ENCODE measurements at places on chromosomes 6 and 20.

DNA sequence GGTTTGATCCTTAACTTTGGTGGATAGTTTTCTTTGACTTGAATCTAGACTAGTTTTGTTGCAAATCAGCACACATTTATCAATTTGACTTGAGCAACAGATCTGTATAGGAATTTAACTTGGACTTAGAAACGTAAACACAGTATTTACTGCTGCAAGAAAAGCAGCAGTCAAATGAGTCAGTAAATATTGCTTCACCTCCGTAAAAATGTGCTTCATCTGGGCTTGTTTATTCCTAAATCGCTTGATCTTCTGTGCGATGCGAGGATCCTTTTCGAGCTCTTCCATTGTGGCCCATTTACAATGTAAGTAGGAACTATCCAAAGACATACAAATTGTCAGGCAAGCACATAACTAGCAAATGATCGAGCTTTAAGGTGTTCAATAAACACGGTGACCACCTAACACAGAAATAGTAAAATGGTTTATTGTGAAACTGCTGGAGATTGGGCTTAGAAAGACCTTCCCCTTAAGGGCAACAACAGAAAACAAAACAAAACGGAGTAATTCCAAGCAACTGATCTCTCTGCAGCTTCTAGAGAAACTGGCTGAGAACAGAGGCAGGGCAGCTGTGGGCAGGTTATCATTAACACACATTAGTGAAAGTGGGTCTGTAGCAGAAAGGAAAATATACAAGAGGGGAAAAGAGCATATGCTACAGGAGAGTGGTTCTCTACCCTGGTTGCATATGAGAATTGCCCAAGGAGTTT is 120.8 kb downstream of the CHD6 start:
- peaks cover 19% of the 10 kb centered on the region for H3K4me1 ChIP-seq
- peaks cover 41% of the 10 kb centered on the region for H3K36me3 ChIP-seq
- no peak overlapping the region for H3K27ac ChIP-seq
- no peak for DNase-seq

DNA sequence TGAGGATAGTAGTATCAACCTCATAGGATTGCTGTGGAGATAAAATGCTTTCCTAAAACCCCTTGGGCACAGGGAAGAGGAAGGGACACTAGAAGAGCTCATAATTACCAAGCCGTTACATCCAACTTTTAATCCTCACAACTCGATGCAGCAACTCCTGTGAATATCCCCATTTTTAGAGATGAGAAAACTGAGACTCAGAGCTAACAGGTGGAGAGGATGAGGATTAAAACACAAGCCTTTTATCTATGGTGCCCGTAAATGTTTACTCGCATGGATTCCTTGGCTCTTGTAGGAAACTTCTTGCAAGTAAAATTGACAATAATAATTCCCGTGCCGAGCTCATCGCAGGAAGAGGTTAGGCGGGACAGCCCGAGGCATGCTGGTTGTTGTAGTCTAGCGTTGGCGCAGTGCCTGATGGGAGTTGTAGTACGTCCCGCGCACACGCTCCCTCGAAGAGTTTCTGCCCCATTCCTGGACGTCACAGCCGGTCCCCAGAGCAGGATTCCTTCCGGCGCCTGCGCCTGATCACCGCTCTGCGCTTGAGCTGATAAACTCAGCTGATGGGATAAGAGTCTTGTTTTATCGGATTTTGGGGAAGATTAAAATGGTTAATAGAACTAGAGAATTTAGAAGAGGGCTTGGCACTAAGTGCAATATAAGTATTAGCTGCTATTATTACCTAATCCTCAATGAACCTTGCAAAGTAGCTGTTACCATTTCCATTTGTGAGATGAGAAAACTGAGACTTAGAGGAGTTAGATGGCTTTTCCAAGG is 2.8 kb upstream of the UBE2V1 start:
- H3K27ac ChIP-seq: peak overlapping the region; percentile 99
- H3K4me3 ChIP-seq: peak overlapping the region; percentile 65
- no peaks in the 10 kb centered on the region for H3K36me3 ChIP-seq
- peak; percentile 97 for DNase-seq
- H3K4me1 ChIP-seq: peaks cover 57% of the 10 kb centered on the region
- H3K27me3 ChIP-seq: no peaks in the 10 kb centered on the region

GRCh38 chr6:18492972-18493371 is 105.8 kb downstream of the RNF144B start:
- no peaks in the 10 kb centered on the region for H3K4me1 ChIP-seq
- DNase-seq: no peak
- H3K36me3 ChIP-seq: no peaks in the 10 kb centered on the region
- H3K4me3 ChIP-seq: no peak overlapping the region
- H3K27me3 ChIP-seq: no peaks in the 10 kb centered on the region
- H3K27ac ChIP-seq: no peak overlapping the region

- H3K27ac ChIP-seq: no peak overlapping the region
- DNase-seq: peak; percentile 65
- no peaks in the 10 kb centered on the region for H3K36me3 ChIP-seq
- peaks cover 16% of the 10 kb centered on the region for H3K4me1 ChIP-seq
These were observed 70.9 kb downstream of the STK35 start for GRCh38 chr20:2172305-2173175.

DNA sequence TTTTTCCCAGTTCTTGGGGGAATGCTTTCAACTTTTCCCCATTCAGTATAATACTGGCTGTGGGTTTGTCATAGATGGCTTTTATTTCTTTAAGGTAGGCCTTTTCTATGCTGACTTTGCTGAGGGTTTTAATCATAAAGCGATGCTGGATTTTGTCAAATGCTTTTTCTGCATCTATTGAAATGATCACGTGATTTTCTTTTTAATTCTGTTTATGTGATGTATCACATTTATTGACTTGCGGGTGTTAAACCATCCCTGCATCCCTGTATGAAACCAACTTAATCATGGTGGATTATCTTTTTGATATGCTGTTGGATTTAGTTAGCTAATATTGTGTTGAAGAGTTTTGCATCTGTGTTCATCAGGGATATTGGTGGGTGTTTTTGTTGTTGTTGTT is 65.6 kb downstream of the ERMARD start:
- no peak overlapping the region for H3K4me3 ChIP-seq
- no peaks in the 10 kb centered on the region for H3K27me3 ChIP-seq
- H3K36me3 ChIP-seq: no peaks in the 10 kb centered on the region
- H3K27ac ChIP-seq: no peak overlapping the region

DNA sequence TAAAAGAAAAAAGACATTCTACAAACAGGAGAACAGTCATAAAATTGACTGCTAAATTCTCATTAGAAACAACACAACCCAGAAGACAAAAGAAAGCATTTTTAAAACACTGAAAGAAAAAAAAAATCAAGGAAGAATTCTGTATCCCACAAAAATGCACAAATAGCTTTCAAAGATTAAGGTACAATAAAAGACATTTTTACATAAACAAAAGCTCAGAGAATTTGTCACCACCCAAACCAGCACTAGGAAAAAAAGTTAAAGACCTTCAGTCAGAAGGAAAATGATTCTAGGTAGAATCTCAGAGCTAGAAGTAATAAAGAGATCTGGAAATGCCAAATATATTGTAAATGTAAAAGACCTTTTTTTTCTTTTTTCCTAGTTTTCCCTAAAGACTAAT is 252.4 kb downstream of the CLIC5 start:
- H3K4me1 ChIP-seq: no peaks in the 10 kb centered on the region
- no peaks in the 10 kb centered on the region for H3K27me3 ChIP-seq
- no peak for DNase-seq
- H3K36me3 ChIP-seq: no peaks in the 10 kb centered on the region

DNA sequence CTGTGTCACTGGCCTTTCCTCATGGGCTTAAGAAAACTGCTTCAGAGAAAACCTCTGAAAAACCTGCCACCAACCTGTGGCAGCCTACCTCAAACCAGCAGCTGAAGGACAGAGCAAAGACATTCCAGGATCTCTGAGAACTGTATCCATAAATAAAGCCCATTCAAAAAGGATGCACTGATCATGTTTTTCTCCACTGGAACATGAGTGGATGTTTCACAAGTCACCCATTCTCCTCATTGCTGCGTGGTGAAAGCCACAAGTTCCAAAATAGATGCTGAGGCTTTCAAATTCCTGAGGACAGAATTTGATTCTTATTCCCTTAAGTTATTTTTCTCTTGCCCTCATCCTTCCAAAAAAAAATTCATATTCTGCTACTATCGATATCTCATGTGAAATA is 280.6 kb downstream of the KHDC1L start:
- no peak overlapping the region for H3K27ac ChIP-seq
- DNase-seq: no peak
- no peaks in the 10 kb centered on the region for H3K36me3 ChIP-seq
- H3K4me3 ChIP-seq: no peak overlapping the region

- H3K27ac ChIP-seq: no peak overlapping the region
- peaks cover 57% of the 10 kb centered on the region for H3K4me1 ChIP-seq
- DNase-seq: no peak
- no peaks in the 10 kb centered on the region for H3K36me3 ChIP-seq
These were observed 80.9 kb downstream of the PLCB4 start for GRCh38 chr20:9149796-9150195.

- H3K4me3 ChIP-seq: no peak overlapping the region
- H3K27ac ChIP-seq: no peak overlapping the region
- H3K36me3 ChIP-seq: no peaks in the 10 kb centered on the region
- peaks cover 31% of the 10 kb centered on the region for H3K27me3 ChIP-seq
- DNase-seq: no peak
These were observed 107.4 kb downstream of the BFSP1 start for GRCh38 chr20:17423782-17424181.

DNA sequence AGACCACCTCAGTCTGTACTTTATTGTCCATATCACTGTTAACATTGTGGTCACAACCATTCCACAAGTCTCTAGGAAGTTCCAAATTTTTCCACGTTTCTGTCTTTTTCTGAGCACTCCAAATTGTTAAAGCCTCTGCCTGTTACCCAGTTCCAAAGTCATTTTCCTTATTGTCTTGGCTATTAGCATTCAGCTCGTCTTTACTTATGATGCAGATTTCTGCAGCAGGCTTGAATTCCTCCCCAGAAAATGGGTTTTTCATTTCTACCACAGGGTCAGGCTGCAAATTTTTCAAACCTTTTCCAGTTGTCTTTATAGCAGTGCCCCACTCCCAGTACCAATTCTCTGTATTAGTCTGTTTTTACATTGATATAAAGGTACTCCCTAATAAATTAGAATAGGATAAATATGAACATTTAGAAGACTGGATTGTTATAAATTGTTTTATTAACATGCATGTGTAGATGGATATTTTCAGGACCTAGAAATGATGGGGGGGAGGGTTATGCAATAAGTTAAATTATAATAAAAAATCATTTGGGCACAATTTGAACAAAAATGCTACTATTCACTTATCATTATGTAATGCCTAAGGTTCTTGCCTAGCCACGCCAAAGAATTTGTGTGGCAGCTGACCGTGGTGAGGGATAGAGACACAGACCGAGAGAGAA is 595.3 kb upstream of the ADGRB3 start:
- no peaks in the 10 kb centered on the region for H3K27me3 ChIP-seq
- H3K4me3 ChIP-seq: peak overlapping the region; percentile 49
- DNase-seq: no peak

- no peaks in the 10 kb centered on the region for H3K36me3 ChIP-seq
- peaks cover 24% of the 10 kb centered on the region for H3K4me1 ChIP-seq
- peak overlapping the region; percentile 81 for H3K27ac ChIP-seq
- H3K4me3 ChIP-seq: peak overlapping the region; percentile 98
- no peaks in the 10 kb centered on the region for H3K27me3 ChIP-seq
These were observed 533 bp downstream of the OSTM1 start for GRCh38 chr6:108074057-108074358.

DNA sequence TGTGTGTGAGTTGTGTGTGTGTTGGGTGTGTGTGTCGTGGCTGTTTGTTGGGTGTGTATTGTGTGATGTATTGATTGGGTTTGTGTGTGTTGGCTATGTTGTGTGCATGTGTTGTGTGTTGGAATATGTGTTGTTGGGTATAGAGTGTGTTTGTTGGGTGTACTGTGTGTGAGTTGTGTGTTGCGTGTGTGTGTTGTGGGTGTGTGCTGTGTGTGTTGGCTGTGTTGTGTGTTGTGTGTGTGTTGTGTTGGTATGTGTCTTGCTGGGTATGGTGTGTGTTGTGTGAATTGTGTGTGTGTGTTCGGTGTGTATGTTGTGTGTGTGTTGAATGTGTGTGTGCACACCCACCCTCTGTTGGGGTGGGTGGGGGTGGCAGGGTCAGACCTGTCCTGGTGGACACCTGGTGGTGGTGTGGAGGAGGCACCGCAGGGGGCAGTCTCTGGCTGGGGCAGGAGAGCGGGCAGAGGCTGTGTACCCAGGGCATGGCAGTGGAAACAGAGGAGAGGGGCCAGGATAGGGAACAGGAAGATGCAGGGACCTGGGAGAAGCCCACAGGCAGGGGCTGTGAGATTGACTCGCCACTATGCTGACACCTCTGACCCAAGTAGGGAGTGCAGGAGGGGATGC is 25.5 kb upstream of the PXDC1 start:
- H3K27ac ChIP-seq: no peak overlapping the region
- DNase-seq: no peak
- no peaks in the 10 kb centered on the region for H3K36me3 ChIP-seq

DNA sequence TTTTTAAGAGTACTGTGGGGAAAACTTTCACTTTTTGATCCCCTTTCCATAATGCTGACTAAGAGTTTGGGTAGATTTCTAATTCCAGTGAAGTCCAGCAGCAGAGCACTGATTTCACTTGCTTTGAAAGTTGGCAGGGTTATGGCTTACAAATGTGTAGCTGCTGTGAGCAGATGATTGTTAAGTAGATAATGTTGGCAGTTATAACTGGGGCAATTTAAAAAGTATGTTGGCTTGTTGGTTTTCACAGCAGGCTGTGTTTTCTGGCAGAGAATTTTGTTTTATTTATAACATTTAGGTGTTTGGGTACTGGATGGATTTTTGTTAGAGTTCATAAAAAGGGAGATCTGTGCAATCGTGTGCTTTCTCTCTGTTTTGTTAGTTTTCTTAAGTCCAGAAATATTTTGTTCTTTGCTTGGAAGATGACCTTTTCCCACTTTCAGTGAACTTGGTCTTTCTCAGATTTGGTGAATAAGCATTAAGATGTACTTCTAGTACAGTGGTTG is 31.4 kb downstream of the AFDN start:
- no peaks in the 10 kb centered on the region for H3K27me3 ChIP-seq
- peak overlapping the region; percentile 27 for H3K27ac ChIP-seq

GRCh38 chr6:15357782-15358181 is 111.9 kb downstream of the JARID2 start:
- no peaks in the 10 kb centered on the region for H3K27me3 ChIP-seq
- no peaks in the 10 kb centered on the region for H3K36me3 ChIP-seq
- DNase-seq: no peak
- H3K4me3 ChIP-seq: no peak overlapping the region

DNA sequence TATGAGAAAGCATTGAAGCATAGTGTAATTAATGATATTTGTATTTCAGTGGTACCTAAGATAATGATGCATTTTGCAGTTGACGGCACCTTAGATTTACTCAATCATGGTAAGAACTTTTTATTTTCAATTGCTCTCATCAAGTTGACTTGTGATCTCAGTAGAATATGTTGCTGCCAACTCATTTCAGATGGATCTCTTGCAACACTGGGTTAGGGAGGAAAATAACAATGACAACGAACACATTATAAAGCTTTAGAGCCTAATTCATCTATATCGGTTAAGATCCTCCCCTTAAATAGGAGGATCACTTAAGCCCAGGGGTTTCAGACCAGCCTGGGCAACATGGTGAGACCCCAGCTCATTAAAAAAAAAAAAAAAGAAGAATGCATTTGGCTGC is 18.0 kb upstream of the TBC1D22B start:
- no peaks in the 10 kb centered on the region for H3K36me3 ChIP-seq
- H3K27ac ChIP-seq: peak overlapping the region; percentile 81
- H3K4me1 ChIP-seq: peaks cover 53% of the 10 kb centered on the region
- no peak for DNase-seq
